ENCODE measurements at places on chromosomes 5 and 9.

- DNase-seq = no peak
Observed at GRCh38 chr5:109252731-109253130, 157.0 kb downstream of the PJA2 start.

- DNase-seq = no peak
Observed at GRCh38 chr5:107289030-107289714, 381.6 kb downstream of the EFNA5 start.

GRCh38 chr5:68303754-68304420 is 88.3 kb downstream of the PIK3R1 start:
- DNase-seq = no peak

DNA sequence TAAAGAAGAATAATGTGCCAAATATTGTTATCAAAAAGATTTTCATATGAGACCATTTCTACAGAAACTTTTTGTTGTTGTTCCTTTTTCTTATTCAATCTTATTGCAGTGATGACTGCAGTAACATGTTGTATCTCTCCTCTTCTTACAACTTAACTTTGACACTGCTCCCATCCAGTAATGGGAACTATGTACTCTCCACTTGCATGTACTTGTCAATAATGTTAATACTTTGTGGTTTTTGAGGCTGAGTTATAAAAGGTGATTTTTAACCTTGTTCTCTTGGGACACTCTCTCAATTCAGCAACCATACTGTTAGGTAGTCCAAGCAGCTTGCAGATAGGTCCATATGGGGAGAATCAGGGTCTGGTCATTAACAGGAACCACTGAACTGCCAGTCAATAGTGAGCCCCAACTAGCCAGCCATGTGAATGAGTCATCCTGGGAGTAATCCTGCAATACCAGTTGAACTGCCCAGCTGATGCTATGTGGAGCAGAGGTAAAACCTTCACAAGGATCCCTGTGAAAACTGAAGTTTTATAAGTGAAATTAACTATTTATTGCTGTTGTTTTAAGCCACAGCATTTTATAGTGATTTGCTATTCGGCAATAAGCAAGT is 199.6 kb upstream of the DAB2 start:
- DNase-seq = no peak

DNA sequence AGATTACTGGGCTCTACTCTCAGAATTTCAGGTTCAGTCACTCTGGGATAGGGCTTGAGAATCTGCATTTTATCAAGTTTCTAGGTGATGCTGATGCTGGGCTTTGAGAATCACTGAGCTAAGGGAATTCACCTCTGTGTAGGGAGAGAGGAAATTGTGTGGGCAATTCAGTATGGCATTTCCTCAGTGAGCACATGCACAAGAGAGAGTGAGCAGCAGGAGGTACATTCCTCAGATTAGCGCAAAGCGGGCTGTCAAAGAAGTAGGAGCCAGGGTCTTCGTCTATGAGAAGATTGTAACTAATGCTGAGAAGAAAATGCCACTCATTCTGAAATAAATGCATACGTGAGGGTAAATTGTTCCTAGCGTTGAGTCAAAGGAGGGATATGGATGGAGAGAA is 175.9 kb downstream of the KIF4B start:
- no peak for DNase-seq

GRCh38 chr9:71582347-71582746 is 186.0 kb downstream of the CEMIP2 start:
- DNase-seq = no peak

DNA sequence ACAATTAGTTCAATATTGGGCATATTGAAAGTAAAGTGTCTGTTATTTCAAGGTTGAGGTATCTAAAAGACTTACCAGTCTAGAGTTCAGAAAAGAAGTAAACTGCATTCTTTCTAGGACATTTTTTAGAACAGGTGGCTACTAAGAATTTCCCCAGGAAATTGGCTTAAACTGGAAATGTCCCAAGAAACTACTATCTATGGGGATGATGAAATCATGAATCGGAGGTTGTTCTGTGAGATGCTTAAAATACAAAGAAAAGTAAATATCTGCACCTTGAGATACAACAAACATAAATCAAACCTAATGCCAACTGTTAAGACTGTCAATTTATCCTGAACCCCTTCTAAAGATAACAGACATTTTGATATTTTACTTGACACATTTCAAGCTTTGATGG is 226.5 kb upstream of the NREP start:
- no peak for DNase-seq

DNA sequence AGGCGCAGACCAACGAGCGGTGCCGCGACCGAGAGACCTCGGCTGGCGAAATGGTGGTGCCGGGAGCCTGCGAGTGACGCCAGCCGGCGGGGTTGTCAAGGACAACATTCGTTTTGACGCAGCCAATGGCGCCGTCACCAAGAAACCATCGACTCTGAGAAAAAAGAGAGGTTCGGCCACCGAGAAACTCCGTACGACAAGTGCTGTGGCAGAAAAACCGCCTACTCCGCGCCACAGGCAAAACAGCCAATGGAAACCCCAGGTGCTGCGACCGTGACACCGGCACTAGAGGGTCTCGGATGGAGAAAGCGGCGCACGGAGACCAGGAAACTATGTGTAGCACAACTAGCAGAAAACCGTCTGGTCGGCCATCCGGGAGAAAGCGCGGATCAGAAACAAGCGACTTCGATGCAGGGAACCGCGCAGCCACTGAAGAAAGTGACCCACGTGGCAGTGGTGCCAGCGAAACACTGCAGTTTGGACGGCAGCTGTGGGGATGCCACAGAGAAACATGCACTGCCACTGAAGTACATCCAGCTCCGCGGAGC is 88.8 kb downstream of the ANXA2R start:
- peak; percentile 37 for DNase-seq

DNA sequence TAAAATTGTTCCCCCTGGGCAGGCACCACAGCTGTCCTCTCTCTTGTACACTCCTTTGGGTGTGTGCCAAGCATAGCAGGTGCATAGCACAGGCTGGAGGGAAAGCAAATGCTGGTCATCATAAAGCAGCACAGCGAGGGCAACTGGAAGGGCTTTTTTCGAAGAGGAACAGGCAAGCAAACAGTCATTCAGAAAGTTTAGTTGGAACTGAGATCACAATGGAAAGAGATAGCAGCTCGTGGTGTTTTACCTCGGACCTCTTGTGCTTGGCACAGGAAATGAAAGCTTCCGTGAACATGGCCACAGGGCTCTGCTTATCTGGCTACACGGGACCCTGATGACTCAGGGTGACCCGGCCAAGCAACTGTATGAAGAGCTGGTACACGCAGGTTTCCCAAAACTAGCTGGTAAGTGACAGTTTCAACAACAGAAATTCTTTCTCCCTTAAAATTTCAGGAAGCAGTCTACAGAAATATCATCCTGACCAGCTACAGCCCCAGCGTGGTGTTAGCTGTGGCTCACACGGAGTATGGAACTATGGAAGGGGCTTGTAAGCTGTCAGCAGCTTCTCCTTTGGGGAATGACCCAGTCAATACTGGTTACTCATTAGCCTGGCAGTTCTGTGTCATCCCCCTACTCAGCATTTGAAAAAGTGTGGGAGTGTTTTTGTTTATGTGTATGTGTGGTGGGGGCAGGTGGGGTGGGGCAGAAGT is 48.1 kb downstream of the POC5 start:
- no peak for DNase-seq

GRCh38 chr9:2157277-2158110 is 142.3 kb downstream of the SMARCA2 start:
- DNase-seq = no peak

DNA sequence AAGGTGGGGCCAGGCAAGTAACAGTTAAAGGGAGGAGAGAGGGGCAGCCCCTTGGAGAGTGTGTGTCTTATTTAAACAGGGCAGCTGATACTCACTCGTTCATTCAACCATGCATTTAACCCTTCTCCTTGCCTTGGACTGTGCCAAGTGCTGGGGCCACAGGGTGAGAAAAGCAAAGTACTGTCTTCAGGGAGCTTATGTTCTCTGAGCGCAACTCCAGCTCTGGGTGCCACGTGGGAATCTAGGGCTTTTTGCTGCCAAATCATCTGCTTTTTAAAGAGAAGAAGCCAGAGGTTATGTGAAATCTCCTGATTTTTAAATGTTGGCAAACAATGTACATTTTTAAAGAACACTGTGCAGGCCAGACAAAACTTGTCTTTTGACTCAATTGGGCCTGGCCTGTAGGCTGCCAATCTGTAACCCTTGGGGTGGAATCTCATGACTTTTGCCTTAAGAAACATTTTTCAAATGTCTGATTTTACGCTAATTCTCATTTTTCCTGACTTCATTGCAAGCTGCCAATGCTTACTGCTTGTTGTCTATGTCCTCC is 157.8 kb downstream of the NTRK2 start:
- no peak for DNase-seq

DNA sequence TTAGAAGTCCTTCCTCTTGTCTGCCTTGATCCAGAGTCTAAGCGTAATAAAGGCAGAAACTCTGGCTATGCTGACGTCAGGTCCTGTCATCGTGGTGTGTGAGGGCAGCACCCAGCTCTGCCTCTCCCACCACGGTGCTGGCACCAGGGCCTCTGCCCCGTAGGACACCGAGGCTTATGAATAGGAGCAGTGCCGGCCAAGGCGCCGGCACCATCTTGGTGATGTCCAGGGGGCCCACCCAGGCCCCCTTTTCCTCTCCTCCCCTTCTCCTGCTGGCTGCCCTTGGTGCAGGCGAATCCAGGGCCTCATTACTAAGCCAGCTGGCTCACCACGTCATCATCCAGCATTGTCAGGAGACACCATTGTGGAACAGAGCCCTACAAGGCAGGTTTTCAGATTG is 252.3 kb downstream of the FANCC start:
- no peak for DNase-seq

DNA sequence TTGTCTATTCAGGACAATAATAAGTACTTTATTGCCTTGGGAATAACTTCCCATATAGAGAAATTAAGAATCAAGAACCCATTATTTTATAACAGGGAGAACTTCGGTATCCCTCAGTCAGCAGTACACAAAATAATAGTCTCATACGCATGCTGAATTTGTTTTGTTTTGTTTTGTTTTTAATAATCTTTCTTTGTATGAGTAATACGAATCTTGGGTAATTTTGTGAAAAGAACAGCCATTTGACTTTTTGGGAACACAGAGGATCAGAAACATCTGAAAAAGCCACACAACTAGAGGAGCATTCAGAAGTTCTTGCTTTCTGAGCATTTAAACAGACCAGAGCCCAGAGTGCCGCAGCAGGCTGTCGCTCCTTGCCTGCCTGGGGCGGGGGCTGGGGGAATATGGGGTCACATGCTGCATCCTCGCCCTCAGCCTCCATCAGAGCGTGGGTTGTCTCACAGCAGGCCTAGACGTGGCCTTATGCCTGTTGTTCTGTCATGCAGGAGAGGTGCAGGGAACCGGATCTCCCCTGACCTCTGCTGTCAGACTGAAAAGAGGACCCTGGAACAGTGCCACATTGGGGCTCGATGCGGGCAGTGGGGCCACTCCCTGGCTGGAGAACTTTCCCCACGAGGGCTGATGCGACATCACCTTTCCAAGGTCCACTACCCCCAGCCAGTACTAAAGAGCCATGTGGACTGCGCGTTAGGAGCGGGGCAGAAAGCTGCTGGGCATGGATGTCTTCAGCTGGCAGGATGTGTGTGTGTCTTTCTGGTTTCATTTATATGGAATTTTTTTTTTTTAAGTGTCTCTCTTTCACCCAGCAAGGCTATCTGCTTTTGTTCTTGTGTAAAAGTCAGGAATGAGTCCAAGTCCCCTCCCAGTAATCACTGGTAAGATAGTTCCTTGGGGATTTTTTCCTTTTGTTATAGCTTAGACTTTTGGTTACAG is 133.4 kb upstream of the OTULINL start:
- DNase-seq = no peak

DNA sequence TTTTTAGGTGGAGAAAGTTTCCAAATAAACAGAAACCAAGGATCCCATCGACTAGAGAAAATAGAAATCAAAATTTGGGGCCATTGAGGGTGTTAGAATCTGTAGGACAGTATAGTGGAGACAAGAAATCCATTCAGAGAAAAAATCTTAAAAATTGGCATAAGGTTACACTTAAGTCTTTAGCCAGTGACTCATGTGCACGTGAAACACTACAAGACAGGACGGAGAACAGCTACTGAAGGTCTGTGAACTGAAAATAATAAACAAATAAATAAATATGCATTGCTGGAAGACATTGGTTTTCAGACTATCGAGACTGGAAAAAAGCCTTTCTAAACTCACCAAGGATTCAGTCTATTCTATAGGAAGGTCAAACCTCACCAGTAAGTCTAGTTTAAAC is 1955.5 kb downstream of the MAT2B start:
- no peak for DNase-seq

DNA sequence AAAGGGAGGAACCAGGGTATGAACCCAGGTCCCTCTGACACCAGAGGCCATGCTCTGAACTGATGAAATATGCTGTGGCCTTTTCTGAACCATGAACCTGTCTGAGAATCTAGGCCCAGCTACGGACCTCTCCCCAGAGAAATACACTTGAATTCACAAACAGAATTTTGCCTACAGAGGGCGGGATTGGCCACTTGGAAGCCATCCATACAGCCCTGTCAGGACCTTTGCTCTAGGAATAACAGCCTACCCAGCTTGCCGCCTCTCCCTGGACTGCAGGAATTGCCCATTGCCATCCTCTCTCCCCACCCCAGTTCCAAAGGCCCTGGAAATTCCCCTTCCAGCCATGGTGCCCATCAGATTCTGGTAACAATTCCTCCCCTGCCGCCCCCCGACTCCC is 26.6 kb downstream of the MORN5 start:
- DNase-seq = no peak

- no peak for DNase-seq
Observed at GRCh38 chr5:75358117-75358516, 21.1 kb downstream of the HMGCR start.

DNA sequence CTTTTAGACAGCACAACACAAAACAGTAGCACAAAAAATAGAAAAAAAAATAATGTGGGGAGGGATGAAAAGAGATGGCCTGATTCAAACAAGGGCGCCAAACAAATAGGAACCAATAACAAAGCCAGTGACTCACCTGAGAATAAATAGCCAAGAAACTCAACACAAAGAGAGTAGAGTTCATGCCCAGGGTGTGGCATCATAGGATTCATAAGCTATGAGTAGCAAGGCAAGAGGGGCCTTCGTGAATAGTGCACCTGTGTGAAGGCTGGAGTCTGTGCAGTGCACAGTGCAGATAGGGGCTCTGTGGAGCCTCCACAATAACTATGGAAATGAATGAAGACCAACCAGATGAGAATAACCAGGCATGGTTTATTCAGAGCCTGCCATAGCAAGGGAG is 541.7 kb downstream of the SPOCK1 start:
- no peak for DNase-seq

DNA sequence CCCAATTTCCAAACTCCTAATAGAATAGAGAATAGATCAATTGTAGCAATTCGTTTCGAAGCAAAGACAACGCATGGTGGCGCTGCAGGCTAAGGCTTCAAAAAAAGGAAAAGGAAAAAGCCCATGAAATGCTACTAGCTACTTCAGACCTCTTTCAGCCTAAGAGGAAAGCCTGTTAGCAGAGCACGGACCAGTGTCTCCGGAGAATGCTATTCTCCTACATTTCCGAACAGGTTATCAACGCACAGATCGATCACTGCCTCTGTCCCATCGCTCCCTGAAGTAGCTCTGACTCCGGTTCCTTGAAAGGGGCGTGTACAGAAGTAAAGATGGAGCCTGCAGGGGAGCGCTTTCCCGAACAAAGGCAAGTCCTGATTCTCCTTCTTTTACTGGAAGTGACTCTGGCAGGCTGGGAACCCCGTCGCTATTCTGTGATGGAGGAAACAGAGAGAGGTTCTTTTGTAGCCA is at the start of gene PCDHB15:
Gene PCDHB15 (plus strand): TSS at position 146 of the 468 bp plus-strand sequence. CDS start 184 bp downstream, at position 330.
- no peak for DNase-seq

- DNase-seq = no peak
Observed at GRCh38 chr5:87741881-87742280, 329.2 kb upstream of the CCNH start.

GRCh38 chr5:160175438-160176218 is 53.7 kb upstream of the FABP6 start:
- no peak for DNase-seq

Data from stimulated activated CD8-positive, alpha-beta memory T cell treated with anti-CD3 and anti-CD28 coated beads, Interleukin-4, amount 100 ng/mL, for 1 hour (primary cell).